Stimulated activated CD8-positive, alpha-beta memory T cell treated with anti-CD3 and anti-CD28 coated beads, Interleukin-4, amount 100 ng/mL, for 1 hour (primary cell): ENCODE measurements at places on chromosomes 12 and 14.

GRCh38 chr12:128966203-128966810 lies 113.0 kb downstream of the GLT1D1 start:
- no peak for DNase-seq

DNA sequence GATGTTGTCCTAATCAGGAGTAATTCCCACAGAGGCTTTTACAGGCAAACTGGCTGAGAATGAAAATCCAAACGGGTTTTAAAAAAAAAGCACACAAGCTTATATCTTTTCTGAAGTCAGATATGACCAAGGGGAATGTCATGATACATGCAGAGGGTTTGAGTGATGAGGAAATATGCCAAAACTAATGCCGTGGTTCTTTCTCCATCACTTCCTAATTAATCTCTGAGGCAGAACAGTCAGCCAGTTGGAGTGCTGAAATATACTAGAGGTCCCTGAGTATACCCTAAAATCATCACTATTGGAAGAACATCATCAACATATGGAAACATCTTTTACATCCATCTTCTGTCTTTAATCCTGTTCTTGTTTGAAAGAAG lies 160.8 kb upstream of the FAR2 start:
- no peak for DNase-seq

DNA sequence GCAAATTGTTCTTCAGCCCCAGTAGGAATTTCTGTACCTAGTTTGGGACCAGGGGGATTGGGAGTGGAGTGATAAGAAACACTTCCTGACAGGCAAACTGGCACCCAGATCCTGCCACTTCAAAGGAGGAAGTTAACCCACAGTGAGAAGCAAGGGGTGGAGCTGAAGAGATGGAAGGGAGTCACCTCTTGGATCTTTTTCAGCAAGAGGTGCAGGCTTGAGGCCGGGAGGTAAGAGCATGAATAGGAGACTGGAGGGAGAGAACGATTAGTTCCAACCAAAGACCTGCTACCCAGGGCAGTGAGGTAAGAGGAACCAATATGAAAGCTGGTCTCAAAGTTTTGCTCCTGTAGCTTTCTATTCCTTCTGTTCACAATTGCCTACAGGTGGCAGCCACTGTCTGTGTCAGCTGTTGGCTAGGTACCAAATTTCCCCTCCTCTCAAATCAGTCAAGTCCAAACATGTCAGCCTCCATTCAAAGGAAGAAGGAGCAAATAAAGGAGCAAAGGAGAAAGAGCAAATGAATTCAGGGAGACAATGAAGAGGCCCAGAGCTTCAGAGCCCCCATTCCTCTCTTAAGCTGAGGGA lies 14.9 kb upstream of the TAC3 start:
- DNase-seq = no peak

GRCh38 chr12:48029491-48030172 lies 25.4 kb upstream of the COL2A1 start:
- DNase-seq = no peak

DNA sequence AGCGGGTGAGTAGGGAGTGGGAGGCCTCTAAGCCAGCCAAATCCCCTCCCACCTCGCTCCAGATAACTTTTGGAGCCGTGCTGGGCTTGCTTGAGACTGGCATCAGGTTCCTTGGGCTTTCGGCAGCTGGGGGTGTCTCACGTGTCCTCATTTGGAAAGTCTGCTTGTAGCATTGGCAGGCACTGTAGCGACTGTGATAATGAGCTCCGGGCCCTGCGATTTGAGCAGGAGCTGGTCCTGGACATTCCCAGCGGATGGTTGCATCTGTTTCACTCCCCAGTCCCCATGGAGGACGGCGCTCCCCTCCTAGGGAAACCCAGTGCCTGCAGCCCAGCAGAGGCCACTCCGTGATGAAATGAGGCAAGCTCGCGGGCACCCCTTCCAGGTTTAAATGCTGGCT lies 49.4 kb downstream of the DGLUCY start:
- DNase-seq = no peak

DNA sequence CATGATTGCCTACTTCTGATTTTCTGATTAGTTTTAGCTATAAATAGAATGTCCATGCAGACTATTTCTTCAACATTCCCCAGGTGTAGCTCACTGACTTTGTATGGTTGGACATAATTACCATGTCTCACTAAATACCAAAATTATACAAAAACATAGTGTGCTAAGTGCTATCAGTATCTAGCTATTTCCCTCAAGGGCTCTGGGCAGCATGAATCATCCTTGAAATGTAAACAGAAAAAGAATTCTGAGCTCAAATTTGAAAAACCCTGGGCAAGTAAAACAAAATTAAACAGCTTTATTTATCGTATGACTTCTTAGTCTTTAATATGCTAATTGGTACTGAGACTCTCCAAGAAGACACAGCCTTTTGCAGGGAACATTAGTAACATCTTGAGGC lies 82.9 kb downstream of the SPATA7 start:
- no peak for DNase-seq

GRCh38 chr12:103802586-103802886 lies 38.5 kb downstream of the NT5DC3 start:
- no peak for DNase-seq

DNA sequence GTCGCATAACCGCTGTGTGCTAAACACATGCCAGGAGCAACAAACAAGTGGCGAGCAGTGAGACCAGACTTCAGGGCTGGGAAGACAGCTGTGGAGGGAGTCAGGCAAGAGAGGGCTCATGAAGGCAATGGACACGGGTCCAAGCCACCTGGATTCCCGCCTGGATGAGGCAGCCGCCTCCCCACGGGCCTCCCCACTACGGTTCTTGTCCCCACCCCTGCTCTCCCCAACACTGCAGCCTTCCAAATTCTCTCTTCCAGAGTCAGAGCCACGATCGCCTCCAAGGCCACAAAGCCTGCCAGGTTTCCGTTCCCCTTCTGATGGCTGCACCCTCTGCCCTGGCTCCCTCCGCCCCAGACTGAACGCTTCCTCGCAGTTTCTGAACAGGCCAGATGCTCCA lies 36.1 kb upstream of the PIWIL1 start:
- no peak for DNase-seq

DNA sequence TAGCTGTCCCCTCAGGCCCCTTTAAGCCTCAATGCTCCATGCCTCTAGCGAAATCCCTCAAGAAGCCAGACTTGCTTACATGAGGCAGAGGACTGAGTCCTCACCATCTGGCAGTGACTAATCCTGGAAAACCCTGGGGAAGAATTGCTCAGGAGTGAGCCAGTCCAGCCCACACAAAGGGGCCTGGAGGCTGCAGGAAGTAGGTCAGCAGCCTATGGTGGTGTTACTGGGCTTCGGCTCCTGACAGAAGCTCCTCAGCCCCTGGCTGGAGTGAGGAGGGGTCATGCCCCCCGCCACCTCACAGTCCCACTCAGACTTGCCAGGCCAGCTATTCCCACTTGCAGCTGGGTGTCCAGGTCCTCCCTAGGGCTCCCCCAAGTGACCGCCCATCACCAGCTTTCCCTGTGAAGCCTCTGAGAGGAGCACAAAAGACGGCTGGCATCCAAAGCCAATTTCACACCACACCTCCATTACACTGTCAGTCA lies 250.5 kb downstream of the DPF3 start:
- no peak for DNase-seq

- no peak for DNase-seq
Observed at GRCh38 chr12:11540615-11541310, 108.7 kb upstream of the ETV6 start.

DNA sequence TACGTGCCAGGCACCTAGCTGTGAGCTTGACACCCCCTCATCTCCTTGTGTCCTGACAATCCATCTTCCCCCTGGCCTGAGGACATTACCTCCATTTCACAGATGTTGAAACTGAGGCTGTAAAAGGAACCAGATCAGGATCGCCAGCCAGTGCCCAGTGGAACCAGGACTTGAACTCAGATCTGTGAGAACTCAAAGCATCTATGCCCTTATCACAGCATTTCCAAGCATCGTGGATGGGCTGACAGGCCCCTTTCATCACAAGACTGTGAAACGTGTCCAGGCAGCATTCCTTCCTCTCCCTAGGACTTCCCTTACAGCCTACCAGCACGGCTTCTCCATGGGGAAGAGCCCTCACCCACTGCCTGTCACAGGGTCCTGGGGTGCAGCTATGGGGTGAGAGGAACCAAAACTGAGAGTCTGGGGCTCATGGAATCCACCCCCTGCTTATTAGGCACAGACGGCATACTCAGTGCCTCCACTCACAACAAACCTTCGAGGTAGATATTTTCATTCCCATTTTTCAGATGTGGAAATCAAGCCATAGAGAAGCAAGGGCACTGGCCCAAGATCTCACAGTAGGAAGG lies 26.9 kb downstream of the CMKLR1 start:
- DNase-seq = no peak

GRCh38 chr12:7499636-7500035 lies 3.9 kb downstream of the CD163 start:
- DNase-seq = no peak

DNA sequence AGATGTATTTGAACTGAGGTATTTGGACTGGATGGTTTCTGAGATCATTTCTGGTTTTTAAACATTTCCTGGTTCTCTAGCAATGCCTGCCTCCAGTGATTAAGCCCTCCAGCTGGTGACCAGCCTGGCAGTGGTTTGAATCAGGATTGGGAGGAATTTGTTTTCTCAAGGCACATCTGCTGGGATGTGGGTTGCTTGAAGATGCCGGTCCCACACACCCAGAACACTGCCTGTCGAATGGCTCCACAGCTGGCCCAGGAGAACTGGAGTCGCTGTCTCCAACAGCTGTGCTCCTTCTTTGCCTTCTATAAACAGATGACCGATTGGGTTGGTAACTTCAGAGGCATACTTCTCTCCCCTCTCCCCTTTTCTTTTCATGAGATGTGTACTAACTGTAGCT lies 258.0 kb upstream of the DDHD1 start:
- no peak for DNase-seq

- DNase-seq = no peak
Observed at GRCh38 chr14:100416921-100417860, 94.1 kb downstream of the SLC25A47 start.

DNA sequence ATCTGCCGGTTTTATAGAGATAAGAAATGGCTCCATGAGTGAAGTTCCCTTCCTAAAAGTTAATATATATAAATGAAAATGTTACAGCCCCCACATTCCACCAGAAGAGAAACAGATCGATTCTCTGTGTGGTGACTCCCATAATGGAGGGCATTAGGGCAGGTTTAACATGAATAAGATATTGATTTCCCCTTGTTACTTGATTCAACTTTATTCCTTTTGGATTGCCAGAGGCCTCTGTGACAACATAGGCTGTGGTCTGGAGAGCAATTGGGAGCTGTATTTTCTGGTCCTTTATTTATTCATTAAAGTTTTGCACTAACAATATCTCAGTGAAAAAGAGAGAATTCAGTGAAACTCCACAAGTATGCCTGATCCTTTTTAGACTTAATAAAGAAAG lies 125.2 kb upstream of the CCDC196 start:
- no peak for DNase-seq

GRCh38 chr14:99562856-99563748 lies 40.9 kb downstream of the CCDC85C start:
- DNase-seq = no peak

DNA sequence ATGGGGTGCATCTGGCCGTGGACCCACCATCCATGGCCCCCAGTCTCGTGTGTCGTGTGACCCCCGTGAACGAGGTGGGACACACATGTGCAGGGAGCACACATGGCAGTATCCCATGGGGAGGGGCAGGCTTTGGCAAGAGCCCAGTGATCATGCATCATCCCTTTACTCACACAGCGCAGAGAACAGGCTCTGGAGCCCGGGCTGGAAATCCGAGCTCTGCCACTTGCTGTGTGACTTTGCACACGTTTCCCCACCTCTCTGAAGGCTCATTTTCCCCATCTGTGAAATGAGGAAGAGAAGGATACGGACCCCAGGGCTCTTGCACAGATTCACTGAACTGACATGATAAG lies 119.9 kb downstream of the PHETA1 start:
- no peak for DNase-seq

- no peak for DNase-seq
Observed at GRCh38 chr12:43444940-43445564, 107.0 kb downstream of the ADAMTS20 start.

- no peak for DNase-seq
Observed at GRCh38 chr12:25816637-25817036, 141.8 kb upstream of the RASSF8 start.

- DNase-seq = no peak
Observed at GRCh38 chr14:86221000-86221399, 691.1 kb downstream of the FLRT2 start.

GRCh38 chr14:90773196-90773486 lies 43.1 kb downstream of the TTC7B start:
- DNase-seq = no peak

DNA sequence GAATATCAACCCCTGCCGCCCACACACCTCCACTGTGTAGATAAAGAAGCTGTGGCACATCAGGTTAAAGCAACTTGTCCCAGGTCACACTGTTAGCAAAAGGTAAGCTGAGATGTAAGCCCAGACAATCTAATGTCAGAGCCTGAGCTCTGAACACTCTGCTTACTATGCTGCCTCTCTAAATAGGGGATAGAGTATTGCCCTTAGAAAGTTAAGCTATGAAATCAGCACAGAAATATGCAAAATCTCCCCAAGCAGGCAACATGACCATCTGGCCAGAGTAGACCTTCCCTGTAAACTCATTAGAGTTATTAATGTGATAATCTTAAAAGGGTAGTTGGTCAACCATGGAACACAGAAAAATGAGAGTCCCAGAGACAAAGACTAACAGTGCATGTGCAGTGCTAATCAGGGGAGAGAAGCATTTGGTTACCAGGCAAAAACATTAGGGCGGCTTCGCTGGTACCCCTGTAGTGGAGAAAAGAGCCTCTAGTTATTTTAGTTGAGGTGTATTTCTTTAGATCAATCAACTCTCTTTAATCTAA lies 171.0 kb downstream of the BTG1 start:
- no peak for DNase-seq

- no peak for DNase-seq
Observed at GRCh38 chr14:76431538-76431937, 55.6 kb downstream of the ESRRB start.

GRCh38 chr12:121455766-121456420 lies 56.0 kb downstream of the RNF34 start:
- DNase-seq = no peak

- DNase-seq = no peak
Observed at GRCh38 chr12:75694534-75695268, 183.3 kb upstream of the KRR1 start.

GRCh38 chr14:76424359-76424758 lies 48.4 kb downstream of the ESRRB start:
- no peak for DNase-seq

DNA sequence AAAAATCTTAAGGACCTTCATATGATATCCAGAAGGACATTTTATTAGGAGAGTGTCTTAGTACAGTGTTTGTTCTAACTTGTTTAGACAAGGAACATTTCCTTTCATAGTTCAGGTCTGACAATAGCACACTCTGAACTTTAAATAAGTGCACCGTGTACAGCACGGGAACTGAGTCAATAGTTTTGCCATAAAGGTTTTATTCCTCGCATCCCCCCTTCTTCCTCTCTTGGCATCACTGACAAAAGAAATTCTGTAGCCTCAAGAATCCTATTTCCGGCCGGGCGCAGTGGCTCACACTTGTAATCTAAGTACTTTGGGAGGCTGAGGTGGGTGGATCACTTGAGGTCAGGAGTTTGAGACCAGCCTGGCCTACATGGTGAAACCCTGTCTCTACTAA lies 58.3 kb downstream of the TMCC3 start:
- no peak for DNase-seq

GRCh38 chr12:59973515-59973914 lies 377.7 kb downstream of the SLC16A7 start:
- no peak for DNase-seq
